ENCODE measurements at places on chromosomes 1 and 21.

GRCh38 chr1:42177541-42177981 is 13.0 kb upstream of the GUCA2A start:
- no peak for DNase-seq

DNA sequence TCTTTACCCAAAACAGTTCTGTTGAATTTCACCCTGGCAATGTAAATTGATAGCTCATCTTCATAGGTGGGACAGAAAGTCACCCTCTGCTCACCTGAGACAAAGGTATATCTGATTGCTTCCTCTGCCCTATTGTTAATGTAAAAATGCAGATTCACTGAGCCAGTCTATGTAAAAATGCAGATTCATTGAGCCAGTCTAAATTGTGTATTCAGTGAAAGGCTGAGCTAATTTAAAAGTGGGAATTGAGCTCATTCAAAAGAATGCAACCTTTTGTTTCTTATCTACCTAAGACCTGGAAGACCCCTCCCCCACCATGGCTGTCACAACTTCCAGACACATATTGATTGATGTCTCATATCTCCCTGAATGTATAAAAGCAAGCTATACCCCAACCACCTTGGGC is 4.8 kb upstream of the MYSM1 start:
- no peak for DNase-seq

- no peak for DNase-seq
Measured at GRCh38 chr1:53896635-53897229, 2.7 kb downstream of the DIO1 start.

DNA sequence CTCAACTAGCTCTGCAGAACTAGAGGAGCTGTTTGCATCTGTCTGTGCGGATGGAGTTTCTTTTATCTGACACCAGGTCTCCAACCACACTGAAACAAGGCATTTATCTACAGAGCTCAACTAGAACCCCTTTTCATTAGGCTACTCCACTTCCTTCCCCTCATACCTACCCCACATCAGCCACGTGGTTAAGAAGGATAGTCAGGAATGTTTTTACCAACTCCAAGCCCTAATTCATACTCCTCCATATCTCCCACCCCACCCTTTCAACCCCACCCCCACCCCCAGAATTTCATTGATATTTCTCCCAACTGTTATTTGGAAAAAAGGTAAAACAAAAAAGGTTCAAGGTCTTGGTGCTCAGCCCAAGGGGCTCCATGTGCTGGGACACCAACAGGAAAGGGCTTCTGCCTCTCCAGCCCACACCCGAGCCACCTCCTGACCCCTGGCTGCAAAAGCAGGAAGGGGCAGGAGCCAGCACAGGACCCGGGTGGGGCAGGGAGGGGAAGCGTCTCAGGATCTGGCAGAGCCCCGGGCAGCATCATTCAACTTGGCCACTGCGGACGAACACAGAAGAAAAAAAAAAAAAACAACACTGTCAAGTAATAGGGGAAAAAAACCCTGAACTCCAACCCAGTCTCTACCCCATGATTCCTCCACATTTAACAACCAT is 7.0 kb downstream of the ENSA start:
- DNase-seq, result no peak
